NCI-H2081 treated with DMSO at 0.1 percent for 48 hours (cell line): ENCODE measurements at places on chromosomes 5 and 9.

- no peak for DNase-seq
Measured at GRCh38 chr5:110377361-110377760, 349.1 kb downstream of the TMEM232 start.

DNA sequence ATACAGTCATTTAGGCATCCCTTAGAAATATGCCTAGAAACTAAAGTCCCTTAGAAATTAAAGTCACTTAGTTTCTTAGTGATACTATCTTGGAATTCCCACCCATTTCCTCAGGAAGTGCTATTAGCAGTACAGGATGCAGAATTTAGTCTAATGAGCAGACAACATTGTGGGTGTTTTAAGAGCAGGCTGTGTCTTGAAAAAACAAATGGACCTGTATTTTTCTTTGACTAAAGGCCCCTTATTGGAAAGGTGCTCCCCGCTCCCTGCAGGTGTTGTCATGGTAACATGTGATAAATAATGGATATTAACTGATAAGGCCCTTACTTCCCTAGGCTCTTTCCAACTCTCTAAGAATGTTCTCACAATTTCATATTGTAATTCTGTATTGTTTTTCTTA, 38.8 kb upstream of the STARD4 start:
- DNase-seq, result no peak

DNA sequence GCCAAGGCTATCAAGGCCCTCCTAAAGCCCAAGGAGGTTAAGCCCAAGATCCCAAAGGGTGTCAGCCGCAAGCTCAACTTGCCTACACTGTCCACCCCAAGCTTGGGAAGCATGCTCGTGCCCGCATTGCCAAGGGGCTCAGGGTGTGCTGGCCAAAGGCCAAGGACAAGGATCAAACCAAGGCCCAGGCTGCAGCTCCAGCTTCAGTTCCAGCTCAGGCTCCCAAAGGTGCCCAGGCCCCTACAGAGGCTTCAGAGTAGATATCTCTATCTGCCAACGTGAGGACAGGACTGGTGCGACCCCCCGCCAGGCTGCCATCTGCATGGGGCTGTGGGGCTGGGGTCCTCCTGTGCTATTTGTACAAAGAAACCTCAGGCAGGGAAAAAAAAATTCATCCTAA, 3.3 kb downstream of the HOMER1 start:
- DNase-seq, result no peak

DNA sequence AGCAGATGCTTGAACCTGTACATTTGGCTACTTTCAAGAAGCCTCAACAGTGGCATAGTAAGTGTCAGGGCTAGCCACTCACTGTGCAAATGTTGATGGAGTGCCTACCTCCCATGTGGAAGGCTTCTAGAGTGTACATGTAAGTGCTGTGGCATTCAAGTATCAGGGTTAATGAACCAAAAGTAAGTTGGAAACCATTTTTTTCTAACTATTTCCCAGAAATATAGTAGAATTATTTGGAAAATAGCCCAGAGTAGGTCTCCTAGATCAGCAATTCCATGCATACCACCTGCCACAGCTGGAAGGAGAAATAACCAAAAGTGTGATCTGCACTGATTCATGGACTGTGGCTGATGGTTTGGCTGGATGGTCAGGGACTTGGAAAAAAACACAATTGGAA, 53.3 kb downstream of the FOXD1 start:
- DNase-seq, result no peak

- DNase-seq, result no peak
Measured at GRCh38 chr9:70403618-70404025, 10.8 kb downstream of the KLF9 start.

GRCh38 chr5:179275941-179276837, 69.1 kb downstream of the ADAMTS2 start:
- DNase-seq, result no peak

DNA sequence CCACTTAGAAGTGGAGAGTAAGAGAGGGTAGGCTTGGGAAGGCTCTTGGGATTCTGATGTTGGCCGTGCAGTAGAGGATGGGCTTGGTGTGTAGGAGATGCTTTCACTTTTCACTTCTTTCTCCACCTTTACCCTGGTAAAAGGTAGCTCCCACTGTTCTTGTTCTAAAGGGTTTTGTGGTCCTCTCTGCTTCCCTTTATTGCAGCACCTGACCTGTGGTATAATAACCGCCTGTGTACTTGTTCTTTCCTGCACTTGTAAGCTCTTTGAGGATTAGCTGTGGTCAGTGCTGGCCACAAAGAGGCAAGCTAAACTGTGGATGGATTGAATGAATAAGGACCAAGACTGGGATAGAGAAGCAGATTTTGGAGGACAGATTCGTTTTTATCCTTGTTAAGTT, 25.2 kb downstream of the KDM4C start:
- no peak for DNase-seq

- DNase-seq, result no peak
Measured at GRCh38 chr9:28166179-28166578, 592.9 kb upstream of the C9orf72 start.

DNA sequence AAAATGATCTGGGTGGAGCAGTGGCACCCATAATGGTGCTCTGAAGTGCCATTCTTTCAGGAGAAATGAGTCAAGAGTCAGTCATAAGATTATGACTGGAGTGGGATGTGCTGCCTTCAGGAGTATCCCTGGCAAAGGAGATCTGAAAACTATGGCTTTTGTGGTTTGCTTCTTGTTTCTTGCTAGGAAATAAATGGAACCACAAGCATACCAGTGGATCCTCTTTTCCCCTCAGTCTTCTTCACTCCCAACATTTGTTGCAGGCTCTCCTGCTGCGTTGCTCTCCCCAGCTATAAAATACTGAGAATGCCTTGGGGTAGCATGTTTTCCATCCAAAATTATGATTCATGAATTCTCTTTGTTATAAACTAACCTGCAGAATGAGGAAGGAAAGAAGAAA, 199.1 kb downstream of the NNT start:
- DNase-seq, result no peak

DNA sequence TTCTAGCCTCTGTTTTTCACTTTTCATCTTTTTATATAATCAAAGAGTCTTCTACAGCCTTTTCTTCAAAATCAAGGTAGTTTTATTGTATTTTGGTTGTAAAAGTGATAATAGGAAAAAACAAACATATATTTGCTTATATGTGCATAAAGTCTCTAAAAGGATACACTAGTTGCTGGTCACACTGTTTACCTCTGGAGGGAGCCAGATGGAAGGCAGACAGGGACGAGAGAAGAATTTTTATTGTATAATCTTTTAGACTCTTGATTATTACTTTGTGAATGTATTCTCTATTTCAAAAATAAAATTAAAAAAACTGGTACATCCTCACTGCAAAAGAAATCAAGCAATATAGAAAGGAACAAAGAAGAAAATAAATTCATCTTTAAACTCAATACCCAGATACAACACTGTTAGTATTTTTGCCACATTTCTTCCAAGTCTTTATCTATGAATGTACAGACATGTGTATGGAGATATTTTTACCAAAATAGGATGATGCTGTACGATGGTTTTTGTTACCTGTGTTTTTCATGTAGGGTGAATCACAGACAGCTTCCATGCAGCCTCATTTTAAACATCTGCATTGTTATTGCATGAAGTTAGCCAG, 6.1 kb upstream of the RNF183 start:
- no peak for DNase-seq

GRCh38 chr5:84113246-84114105, 271.2 kb downstream of the EDIL3 start:
- peak; percentile 64 for DNase-seq

DNA sequence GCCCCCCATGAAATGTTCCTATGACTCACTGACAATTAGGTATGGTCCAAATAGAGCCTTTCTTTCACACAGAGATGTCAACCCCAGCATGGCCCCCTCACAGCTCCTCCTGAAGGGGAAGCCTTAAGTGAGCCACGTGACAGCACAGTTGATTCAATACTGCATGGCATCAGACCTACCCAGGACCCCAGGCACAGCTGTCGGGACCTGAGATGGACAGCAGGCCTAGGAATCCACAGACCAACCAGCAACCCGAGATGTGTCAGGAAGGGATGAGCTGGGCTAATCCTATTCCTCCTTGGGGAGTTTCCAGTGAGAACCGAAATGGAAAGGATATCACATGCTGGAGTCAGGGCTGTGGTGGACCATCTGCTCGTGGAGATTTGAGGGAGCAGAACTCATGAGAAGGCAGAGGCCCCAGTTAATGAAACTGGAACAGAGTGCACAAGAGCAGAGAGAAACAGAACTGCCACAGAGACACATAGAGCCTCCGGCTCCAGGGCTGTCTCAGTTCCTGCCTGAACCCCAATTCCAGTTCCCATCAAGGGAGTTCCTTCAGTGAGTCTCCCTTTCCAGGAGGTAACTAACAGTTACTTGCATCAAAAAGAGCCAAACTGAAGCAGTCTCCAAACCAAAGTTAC, 42.1 kb upstream of the SMIM23 start:
- no peak for DNase-seq

GRCh38 chr9:130245474-130245873, 20.1 kb upstream of the HMCN2 start:
- no peak for DNase-seq

DNA sequence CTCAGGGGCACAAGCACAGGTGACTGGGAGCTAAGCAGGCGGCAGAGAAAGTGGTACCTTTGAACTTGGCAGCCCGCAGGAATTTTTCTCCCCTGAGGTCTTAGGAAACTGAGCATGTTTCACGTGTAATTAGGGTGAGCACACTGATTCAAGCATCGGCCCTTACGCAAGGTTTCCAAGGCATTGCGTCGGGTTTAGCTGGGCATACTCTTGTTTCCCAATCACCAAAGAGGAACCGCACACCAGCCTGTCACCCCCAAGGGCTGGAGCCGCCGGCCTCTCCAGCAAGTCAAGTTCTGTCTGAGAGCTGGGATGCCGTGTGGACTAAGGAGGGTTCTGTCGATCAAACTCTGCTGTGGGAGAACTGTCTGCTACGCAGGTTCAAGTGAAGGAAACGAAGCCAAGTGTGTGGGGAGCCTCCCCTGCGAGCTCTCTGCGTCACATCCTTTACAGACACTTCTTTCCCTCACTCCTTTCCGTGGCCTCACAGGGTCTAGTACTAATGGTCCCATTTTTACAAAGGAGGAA, 53.0 kb downstream of the ERGIC1 start:
- DNase-seq, result no peak

DNA sequence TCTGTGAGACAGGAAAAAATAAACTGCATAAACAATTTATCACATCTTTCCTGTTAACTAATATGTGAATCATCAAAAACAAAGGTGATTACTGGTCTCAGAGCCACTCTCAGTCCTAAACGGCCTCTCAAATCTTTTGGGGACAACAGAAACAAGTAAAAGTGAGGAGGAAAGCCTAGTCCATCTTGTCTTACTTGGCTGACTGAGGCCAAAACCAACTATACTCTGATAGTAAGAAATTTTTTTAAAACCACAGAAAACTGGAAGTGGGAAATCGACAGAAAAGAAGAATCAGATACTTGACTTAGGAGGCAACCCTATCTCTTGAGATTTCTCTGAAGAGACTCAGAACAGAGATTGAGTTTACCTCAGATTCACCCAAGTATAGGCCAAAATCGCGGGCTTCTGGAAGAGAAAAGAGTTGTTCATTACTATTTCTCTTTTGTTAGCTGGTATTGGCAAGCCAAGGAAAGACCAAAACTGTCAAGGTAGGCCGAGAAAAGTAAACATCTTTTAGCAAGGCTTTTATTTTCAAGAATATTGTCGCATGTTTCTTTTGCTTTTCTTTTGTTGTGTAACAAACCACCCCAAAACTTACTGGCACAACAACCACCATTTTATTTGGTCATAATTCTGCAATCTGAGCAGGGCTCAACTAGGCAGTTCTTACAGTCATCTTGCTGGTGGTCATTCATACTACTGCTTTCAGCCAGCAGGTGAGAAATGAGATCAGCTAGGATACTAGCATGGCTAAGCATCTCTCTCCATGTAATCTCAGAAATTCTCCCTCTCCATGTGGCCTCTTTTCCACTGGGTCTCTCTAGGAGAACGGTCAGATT, 46.1 kb downstream of the RFX3 start:
- DNase-seq, result no peak

- no peak for DNase-seq
Measured at GRCh38 chr5:74372051-74372450, 268.5 kb downstream of the ENC1 start.

DNA sequence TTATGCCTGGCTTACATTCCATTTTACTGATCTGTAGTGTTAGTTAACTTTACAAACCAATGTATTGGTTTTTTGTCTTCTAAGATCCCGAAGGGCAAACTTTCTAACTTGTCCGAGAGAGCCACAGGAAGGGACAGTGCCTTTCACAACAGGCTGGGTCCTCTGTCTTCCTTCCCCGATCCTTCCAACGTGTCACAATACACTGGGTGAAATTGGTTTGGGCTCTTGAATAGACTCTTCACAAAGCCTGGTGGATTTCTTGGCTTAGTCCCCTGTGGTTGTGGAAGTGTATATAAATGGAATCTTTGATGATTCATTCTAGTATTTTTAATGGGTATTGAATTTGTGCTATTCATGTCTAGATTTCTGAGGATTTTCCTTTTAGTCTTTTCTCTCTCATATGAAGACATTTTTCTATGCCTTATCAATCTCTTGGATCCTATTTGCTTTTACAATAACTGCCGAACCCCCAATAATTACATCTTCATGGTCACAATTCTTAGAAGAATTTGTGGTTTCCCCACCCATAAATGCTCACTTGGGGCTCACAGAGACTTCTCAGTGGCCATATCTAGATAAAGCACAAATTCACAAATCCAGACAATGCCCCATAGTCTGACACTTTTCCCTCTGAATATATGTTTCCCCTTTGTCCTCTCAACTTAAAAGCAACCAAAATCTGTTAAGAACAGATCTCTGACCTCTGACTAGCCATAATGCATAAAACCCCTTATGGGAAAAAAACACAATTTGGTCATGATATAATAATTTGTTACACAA, 107.7 kb downstream of the MTRR start:
- DNase-seq, result no peak

DNA sequence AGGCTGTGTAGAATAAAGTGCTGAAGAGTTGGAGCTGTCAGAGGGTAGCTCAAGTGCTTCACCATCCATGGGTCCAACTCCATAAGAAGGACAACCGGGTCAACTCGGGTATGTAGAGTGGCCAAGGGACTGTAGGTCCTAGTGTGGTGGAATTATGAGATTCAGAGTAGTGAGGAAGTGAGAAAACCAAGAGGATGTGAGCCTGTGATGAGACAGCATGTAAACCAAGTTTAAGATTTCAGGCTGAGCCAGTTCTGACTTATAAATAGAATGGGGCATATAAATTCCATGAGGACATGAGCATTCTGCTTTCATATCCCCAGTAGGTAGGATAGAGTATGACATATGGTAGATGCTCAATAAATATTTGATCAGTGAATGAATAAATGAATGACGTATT, 96.3 kb downstream of the CFAP95 start:
- no peak for DNase-seq

GRCh38 chr9:117815948-117816347, 111.7 kb downstream of the TLR4 start:
- no peak for DNase-seq
